ENCODE measurements at places on chromosomes 7 and 10.

GRCh38 chr10:93554760-93555432 is 11.6 kb upstream of the FFAR4 start:
- DNase-seq, result peak; percentile 69

DNA sequence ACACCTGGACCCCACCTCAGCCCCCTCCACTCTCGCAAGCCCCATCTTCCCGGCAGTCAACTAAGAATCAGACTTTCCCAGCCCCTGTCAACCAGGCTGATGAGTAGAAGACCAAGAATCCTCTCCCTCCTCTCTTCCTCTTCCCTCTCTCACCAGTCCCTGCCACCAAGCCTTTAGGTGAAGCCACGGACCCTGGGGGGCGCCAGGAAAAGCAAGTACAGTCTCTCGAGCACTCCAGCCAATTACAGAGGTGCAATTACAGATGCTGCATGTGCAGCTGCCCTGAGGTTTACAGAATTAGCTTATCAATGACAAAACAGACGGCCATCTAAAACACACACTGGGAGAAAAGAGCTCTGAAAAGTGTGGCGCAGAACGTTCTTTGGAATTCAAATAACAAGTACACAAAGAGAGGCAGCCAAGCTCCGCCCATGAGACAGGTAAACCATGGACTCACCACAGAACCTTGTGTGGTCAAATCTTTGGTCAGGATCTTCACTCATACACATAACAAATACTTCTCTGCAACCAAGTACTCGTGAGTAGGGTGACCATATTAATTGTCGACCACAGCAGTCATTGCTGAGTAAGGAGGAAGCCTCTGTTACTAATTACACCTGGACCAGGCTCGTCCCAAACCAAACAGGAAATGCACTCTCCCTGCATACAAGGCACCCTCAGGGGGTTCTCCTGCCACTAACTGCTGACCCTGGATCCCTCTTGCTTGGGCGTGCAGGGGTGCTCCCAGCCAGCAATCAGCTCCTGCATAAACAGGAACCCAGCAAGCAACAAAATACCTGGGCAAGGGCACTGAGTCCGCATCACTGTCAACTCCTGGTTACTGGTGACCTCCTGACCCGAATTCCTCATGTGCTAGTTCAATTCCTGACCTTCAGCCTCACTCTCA is 189.2 kb downstream of the FAM107B start:
- peak; percentile 33 for DNase-seq

- peak; percentile 45 for DNase-seq
Measured at GRCh38 chr7:139725077-139725476, 52.7 kb downstream of the HIPK2 start.

- no peak for DNase-seq
Measured at GRCh38 chr7:74717889-74718288, 55.9 kb upstream of the NCF1 start.

- no peak for DNase-seq
Measured at GRCh38 chr7:102205915-102206314, 80.8 kb upstream of the SH2B2 start.

DNA sequence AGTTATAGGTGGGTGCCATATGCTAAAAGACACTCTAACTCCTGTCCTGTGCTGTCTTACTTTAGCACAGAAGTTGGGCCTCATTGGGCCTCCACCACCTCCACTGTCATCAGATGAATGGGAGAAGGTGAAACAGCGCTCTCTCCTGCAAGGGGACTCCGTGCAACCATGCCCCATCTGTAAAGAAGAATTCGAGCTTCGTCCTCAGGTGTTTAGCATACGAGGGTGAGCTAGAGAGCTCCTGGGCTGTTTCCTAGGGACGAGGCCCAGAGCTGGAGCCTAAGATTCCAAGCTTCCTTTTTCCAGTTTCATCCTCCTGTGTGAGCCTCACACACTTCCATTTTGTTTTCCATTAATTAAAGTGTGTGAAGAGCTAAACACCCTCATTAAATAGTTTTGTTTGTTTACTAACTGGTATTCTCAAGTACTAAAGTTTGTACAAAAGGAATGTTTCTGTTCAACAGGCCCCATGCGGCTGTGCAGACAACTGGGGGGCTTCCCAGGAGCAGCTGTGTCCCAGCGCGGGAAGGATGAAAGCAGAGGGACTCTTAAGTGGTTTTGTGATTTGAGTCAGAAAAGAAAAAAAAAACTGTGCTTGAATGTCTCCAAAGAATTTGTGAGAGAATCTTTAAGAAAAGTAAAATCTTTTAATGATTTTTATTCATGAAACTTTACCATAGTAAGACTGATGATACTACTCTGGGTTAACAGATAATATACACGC is 14.1 kb downstream of the RNF32 start:
- DNase-seq, result no peak

DNA sequence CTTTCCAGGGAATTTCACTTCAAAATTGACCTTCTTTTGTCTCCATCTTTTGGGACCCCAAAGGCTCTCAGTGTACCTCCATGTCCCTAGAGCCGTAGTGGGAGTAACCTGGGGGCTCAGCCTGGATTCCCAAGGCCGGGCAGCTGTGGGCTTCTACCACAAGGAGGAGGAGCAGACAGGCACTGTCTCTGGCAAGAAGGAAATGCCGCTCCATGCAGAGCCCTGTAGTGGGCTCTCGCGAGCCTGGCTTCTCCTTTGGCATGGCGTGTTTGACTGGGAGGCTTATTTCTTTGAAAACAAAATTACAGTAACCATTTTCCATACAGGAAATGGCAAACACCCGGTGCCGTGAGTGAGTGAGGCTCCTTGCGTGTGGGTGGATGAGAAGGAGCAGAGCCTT is 76.8 kb upstream of the FAM180A start:
- DNase-seq, result no peak

DNA sequence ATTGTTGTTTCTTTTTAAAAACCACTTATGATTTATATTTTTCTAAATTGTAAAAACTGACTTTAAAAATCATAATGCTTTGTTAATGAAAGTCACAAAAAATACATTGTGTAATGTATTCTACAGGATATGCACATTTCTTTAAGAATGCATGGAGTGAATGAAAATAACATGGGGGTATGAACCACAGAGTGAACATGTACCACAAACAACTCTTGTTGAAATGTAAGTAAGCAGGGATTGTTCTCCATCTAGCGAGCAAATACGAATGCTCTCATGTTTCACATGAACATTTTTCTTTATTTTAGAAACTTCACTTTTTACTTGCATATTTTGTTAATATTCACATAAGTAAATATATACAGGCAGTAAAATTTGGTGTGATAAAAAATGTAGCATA is 35.6 kb upstream of the LAMB4 start:
- no peak for DNase-seq

DNA sequence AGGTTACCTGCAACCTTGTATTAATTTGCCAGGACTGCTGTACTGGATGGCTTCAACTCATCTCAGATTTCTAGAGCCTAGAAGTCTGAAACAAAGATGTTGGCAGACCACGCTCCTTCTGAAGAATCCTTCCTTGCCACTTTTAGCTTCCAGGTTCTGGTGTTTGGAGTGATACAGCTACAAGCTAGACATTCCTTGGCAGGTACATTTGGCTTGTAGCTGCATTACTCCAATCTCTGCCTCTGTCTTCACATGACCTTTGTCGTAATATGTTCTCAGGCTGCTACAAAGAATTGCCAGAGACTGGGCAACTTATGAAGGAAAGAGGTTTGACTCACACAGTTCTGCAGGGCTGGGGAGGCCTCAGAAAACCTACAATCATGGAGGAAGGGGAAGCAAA is 146.3 kb downstream of the GALNT17 start:
- no peak for DNase-seq

GRCh38 chr7:48085433-48085791 is 3.7 kb upstream of the UPP1 start:
- DNase-seq, result no peak

GRCh38 chr7:150420242-150420641 is 30.2 kb upstream of the GIMAP8 start:
- DNase-seq, result no peak

DNA sequence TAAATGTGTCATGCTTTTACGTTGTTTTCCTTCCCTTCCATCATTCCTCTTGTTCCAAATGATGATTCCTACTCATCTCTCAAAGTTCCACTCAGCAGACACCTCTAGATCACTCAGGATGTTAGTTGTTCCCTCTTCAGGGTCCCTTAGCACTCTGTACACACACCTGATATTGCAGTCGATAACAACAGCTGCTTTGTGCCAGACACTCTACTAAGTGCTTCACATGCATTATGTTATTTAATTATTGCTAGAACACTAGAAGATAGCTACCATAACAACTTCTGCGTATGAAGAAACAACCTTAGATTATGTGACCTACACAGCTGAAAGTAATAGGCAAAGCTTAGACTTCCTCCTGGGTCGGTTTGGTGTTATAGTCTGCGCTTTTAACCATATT is 29.6 kb downstream of the PCBD1 start:
- DNase-seq, result no peak

GRCh38 chr7:25821225-25821624 is 330.8 kb upstream of the NFE2L3 start:
- DNase-seq, result no peak

DNA sequence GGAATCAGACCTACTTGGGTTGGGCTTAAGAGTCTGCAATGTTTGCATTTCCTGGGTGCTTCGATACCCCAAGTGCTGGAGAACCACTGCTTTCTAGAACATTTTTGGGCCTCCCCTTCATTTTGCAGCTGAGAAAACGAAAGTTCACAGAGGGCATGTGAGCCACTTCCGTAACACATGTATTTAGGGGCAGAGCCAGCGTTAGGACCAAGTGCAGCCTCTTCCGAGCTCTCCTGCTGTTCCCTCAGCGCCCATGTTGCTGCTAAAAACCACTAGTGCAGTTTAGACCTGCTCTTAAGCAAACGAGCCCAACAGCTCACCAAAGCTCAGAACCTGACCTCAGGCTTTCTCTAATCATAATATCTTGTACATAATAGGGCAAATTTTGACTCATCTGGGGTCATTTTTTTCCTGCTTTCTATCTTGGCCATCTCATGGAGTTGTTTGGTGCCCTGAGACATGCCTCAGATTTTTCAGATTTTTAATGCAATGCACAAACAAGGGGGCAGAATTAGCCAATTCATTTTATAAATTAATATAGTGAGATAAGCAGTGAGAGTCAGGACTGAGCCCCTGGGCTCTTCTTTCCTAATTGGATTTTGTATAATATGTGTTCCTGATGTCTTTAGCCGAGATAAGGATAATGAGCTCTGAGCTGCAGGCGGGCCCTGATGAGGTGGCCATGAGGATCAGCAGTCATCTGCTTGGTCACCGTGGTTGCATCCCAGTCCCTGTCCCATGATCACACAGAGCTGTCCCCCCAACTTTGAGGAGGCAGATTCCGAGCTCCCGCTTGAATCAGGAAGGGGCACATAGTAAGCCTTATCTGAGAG is 12.9 kb downstream of the BAG3 start:
- no peak for DNase-seq

DNA sequence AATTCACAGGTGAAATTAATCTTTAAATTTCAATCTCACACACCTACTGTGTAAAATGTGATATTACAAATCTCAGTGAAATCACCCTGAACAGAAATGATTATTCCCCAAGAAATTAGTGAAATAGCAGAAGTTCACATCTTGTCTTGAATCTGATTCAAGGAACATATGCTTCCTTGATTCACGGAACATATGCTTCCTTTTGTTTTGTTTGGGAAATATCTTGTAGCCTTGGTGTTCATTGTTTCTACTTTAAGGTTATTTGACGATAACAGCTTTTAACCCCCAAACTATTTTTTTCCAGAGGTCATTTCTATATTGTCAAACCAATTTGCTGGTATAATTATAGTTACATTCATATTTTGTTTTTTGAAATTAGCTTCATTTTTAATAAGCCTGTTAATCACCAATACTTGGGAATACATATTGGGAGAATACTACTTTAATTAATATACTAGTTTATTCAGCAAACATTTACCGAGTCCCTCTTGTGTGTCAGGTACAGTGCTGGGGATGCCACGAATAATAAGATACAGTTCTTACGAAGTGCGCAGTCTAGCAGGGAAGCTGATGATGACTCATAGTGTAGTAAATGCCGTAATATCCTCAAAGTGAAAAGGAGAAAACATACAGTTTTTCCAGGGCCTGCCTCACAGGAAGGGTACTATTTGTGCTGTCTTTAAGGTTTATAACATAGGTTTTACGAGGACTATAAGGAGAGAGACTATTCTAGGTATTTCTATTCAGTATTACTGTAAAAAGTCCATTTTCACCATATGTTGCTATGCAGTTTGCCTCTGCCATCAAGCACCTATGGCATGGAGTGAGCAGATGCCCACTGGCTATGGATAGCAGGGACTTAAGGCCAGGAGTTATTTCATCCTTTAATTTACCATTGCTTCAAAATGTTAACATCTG is 32.5 kb downstream of the PRKAR2B start:
- no peak for DNase-seq

GRCh38 chr7:90266808-90267207 is 21.8 kb downstream of the CFAP69 start:
- no peak for DNase-seq

- peak; percentile 30 for DNase-seq
Measured at GRCh38 chr7:12685550-12685949, 1.9 kb upstream of the ARL4A start.

- DNase-seq, result no peak
Measured at GRCh38 chr10:110355141-110355831, 50.6 kb upstream of the SMNDC1 start.

GRCh38 chr10:128633864-128634540 is 507.8 kb upstream of the MKI67 start:
- DNase-seq, result no peak

GRCh38 chr7:47394751-47395252 is 187.1 kb downstream of the TNS3 start:
- no peak for DNase-seq

GRCh38 chr10:48478980-48479811 is 125.7 kb downstream of the ARHGAP22 start:
- DNase-seq, result no peak

- no peak for DNase-seq
Measured at GRCh38 chr7:54187886-54188685, 354.1 kb upstream of the VSTM2A start.

DNA sequence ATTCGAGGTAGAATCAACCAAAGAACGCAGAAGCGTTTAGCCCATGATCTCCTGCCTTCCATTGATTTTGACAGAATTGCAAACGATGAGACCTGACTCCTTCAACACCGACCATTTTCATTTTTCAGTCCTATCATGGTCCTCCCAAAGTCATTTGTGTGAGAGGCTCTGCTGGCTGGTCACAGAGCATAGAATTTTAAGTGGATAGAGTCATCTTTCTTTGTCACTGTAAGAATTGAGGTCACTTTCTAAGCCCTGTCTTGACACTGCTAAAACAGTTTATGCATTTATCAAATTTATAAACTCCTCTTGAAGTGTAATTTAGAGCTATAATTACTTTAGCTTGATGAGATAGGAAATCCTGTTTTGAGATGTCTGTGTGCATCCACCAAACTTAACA is 72.0 kb downstream of the UBE3C start:
- no peak for DNase-seq

DNA sequence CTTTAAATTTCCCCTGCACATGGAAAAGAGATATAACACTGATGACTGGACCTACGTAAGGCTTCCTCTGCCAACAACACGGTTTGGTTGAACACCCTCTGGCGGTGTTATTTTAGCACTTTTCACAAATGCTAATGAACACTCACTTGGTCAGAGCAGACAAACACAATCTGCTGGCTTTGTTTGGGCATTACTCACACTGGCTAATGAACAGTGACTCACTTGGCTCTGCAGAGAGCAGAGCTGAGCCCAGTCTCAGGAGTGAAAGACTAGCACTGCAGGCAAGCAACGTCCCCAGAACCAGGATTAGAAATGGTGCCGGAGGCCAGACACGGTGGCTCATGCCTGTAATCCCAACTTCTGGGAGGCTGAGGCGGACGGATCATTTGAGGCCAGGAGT is 430.8 kb downstream of the PLXNA4 start:
- peak; percentile 96 for DNase-seq

GRCh38 chr7:42227936-42228591 is 8.9 kb downstream of the GLI3 start:
- DNase-seq, result peak; percentile 76

GRCh38 chr10:12602521-12602920 is 253.2 kb downstream of the CAMK1D start:
- no peak for DNase-seq
